D341Med (cell line): ENCODE measurements at places on chromosomes 3 and 15.

DNA sequence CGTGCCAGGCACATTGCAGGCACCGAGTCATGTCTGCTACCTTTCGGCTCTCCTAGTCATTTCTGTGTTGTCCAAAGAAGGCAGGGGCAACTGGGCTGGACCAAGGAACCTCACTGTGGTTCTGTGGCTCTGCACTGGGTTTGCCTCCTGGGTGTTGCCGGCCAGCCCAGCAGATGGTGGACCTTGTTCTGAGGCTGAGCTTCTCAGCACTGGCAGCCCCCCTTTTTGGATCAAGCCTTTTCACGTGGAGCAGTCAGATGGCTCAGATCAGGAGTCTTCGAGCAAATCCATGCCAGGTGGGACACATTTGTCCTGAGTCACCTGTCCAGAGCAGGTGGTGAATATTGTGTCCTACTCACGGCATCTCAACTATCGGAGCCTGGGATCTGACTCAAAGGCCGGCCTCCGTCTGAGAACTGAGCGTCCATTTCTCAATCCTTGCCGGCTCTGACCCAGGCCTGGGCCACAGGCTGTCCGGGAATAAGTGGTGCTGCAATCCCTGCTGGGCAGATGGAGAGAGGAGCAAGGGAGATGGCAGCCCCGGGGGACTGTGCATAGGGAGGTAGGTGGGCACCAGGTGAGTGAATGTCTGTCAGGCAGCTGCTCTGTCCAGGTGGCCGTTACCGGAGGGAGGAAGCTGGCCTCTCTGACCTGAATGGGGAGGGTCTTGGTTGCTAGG is at the start of gene IL16:
TSS of gene IL16 (plus strand) at position 304 of the 679 bp plus-strand sequence. CDS start 28,521 bp downstream, outside the sequence.
- no peak for DNase-seq

GRCh38 chr3:189836795-189837194 is 205.6 kb downstream of the TP63 start:
- DNase-seq = no peak

DNA sequence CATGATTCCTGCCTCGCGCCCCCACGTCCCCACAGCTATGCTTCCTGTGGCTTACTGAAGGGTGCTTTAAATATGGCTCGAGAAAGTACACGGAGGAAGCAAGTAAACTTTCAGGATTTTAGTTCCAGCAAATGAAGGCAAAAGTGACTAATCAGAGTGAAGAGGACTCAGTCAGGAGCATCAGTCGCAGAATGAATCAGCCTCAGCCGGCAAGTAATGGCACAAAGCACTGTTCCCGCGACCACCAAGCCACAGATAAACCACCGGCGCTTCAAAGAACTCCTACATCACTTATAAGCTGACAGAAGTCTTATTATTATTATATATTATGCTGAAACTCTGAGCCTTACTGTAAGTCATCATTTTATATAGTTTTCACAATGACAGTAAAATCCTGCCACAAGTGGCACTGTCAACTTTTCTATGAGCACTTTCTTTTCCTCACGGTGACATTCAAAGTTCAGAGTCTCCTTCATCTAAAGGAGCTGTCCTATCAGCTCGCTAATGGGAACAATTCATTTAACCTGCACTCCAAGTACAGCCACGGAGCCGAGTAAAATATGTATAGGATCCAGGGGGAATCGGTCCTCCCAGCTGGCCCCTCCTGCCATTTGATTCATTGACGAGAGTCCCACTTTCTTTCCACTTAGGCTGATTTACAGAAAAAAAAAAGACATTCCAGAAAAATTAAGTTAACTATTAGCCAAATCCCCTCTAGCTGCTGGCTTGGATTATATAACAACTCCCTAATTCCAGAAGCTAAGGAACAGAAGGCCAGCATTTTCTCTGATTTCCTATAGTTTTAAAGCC is 217.0 kb upstream of the ICE2 start:
- DNase-seq = no peak

DNA sequence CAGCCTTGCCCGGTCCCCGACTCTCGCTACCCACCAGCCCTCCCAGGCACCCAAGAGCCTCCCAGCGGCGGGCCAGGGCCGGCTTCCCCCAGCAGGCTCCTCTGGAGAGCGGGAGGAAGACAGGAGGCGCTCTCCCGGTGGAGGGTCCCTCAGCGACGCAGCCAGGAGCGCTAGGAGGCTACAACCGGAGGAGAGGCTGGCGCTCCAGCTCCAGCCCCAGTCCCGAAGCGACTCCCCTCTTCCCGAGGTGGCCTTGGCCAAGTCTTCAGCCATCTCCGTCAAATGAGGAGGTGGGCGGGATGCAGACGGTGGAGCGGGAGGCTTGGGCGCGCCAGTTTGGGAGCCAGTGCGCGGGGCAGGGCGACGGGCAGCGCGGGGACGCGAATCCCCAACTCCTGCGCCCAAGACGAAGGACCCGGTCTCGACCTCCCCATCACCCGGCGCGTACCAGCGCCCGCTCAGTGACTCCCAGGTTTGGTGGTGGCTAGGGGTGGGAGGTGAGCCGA is 722 bp downstream of the CHRNA3 start:
- peak; percentile 68 for DNase-seq

- no peak for DNase-seq
These were observed 202.5 kb upstream of the TLE3 start for GRCh38 chr15:70299931-70300869.

DNA sequence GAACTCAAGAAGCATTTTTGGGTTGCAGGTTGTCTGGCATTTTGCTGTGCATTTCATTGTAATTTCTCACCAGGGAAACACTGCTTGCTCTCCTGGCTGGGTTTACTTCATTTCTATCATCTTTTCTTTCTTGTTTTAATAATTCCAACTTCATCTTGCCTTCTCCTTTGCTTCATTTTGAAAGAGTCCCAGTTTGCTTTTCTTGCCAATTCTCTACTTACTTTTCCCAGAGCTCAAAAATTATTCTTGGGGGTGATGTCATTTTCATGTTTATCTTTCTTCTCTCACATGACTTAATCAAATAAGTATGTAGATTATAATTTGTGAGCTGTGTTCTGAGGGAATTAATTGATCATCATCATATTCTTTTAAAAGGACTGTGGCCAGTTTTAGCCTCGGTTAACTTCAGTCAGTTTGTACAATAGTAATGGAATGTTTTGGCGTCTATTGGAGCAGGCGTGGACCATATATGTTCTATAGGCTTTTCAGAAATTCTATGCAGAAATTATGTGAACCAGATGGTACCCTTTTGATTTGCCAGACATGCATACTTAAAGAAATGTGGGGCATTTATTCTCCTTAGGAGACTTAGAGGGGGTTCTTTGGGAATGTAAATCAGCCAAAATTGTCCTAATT is 30.1 kb downstream of the SH3GL3 start:
- no peak for DNase-seq

- DNase-seq = no peak
These were observed 40.9 kb downstream of the CBLB start for GRCh38 chr3:105827959-105828358.

GRCh38 chr3:31077021-31077601 is 182.7 kb upstream of the GADL1 start:
- DNase-seq = no peak

- DNase-seq = no peak
These were observed 133.7 kb upstream of the OSTN start for GRCh38 chr3:191065181-191065805.

GRCh38 chr3:126818400-126819095 is 114.5 kb downstream of the CHCHD6 start:
- no peak for DNase-seq

DNA sequence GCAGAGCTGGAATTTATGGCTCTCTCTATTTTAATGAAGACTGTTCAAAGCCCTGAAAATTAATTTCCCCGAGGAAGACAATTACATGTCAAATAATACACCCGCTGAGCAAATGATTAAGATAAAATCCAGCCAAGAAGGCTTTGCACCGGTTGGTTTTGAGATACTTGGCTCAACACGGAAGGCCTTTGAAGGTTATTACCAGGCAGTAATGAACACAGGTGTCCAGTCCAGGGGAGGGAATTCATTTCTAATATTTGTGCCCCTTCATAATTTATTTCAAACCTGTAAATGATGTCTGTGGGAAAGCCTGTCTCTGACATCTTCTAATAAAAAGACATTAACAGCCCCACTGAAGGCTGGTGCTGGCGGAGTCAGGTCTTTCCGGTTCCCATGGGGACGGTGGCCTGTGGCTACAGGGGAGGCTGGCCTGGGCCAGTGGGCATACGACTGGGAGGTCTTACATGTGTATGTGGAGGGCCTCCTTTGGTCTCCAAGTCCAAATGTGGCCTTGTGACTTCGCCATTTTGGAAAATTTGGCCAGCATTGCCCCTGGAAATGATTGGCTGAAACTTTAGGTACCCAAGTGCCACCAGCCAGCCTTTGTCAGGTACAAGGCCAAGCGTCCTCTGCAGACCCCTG is 49.9 kb upstream of the IQSEC1 start:
- no peak for DNase-seq

DNA sequence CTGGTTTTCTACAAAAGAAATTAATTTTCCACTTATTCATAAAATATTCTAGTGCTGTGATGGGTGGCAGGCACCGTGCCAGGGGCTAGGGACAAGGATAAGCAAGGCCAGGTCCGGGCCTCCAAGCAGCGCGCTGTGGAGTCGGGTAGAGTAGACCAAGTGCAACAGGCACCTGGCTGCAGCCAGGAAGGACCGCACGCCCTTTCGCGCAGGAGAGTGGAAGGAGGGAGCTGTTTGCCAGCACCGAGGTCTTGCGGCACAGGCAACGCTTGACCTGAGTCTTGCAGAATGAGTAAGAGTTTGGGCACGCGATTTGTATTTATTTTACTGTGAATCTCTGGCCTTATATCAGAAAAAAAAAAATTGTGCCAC is at the start of gene CASR:
TSS of gene CASR (plus strand) at position 148 of the 372 bp plus-strand sequence. CDS start 70,522 bp downstream, outside the sequence.
- peak; percentile 40 for DNase-seq

- no peak for DNase-seq
These were observed 37.3 kb downstream of the ATP2B2 start for GRCh38 chr3:10467904-10468612.

- no peak for DNase-seq
These were observed 81.7 kb downstream of the SMAD6 start for GRCh38 chr15:66783725-66784124.

GRCh38 chr3:195249057-195249770 is 21.7 kb downstream of the XXYLT1 start:
- peak; percentile 5 for DNase-seq

DNA sequence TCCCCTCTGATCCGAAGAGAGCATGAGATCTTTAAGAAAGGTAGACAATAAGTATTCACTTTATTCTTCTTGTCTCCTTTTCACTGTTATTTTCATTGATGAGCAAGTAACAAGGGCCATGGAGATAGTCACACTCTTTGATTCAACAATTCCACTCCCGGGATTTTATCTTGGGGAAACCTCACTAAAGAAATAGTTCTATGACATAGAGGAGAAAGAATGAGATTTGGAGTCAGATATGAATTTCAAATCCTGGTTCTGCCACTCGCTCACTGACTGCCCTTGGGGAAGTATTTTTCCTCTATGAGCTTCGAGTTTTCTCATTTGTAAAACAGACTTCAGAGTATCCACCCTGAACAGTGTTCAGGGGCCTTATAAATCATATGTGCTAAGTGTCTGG is 514.6 kb downstream of the NLGN1 start:
- no peak for DNase-seq

DNA sequence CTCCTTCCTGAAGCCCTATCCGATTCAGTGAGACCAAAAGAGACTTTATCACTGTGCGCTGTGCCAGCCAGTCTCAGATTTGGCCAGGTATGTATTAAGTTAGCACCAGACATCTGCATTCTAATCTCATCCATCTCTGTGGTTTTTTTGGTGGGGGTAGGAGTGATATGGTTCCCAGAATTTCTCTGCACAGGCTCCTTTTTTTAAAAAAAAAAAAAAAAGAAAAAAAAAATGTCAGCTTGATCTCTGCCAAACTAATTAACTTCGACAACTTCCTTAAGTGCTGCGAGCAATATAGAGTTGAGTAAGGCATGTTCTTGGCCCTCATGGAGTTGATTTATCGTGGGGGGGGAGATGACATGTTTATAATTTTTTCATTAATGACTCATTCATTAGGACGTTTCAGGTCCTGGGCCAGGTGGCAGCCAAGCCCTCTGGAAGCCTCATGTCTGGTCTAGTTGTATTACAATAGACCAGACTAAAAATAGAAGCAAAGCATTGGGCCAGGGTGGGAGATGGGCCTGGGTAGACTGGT is 12.9 kb downstream of the SLCO3A1 start:
- no peak for DNase-seq

GRCh38 chr3:99418709-99419108 is 219.7 kb upstream of the COL8A1 start:
- no peak for DNase-seq

DNA sequence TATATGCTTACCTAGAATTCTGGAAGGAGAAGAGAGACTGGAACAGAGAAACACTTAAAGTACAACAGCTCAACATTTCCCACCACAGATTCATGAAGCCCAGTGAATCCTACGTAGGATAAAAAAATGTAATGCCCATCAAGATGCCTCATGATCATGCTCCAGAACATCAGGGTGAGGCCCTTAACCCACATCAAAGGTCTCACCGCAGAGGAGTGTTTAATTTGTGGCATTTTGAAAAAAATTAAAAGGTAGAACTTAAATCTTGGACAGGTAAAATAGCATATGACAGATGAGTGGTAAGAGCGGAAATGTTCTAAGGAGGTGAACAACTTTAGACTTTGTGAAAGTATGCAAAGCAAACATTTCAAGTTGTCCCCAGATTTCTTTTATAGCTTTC is 9.7 kb upstream of the SLC6A20 start:
- DNase-seq = no peak

- no peak for DNase-seq
These were observed 18.3 kb downstream of the FRMD4B start for GRCh38 chr3:69367586-69367985.

DNA sequence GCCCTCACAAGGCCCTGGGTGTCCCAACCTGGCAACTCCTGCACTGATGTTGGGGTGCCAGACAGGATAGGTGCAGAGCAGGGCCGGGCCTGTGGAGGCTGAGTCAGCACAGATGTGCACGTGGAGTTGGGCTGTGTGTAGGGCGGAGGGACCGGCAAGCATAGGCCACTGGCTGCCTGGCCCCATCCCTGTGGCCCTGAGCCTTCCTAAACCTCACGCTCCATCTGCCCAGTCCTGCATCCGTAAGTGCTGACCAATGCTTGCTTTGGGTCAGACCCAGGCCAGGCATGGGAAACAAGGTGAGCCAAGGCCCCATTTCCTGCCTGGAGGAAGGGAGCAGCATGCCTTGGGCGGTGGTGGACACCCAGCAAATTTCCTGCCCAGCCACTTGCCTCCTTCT is 5.8 kb upstream of the IQSEC1 start:
- DNase-seq = no peak

DNA sequence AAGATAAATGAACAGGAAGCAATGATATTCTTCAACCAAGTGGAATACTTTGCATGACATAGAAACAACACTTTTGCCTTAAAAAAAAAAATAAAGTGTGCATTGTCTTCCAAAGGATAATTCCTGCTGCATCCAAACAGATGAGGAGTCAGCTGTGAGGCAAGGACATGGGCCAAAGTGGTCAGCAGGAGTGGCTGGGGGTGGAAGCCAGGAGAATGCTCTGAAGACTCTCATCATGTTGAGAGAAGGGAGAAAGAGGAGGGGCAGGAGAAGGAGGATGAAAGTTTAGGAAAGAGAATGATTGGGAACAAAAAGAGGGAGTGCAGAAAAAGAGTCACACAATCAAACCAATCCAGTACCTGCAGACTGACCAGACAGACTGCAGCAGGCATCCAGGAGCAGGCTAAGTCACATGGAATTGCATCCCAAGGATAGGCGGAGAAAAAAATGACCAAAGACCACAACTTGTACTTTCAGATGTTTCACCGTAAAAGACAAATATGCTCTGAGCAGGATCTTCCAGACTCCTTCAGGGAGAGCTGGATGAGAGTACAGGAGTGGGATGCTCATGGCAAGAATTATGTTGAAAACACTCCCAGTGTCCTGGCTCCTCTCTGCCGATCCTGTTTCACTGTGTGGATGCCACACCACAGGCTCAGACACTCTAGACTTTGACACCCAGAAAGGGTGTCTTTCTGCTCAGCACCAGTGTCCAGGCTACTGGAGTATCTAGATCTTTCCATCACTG is 11.9 kb downstream of the ABI3BP start:
- DNase-seq = no peak
